ENCODE measurements at places on chromosomes 16 and 17. TPM values are rescaled to one million over a fixed set of nuclear protein-coding genes. Genes with fewer than 3 reads are reported as not detected.
A peak's percentile ranks its signal among the peaks of the same experiment; 100 is the strongest.

GRCh38 chr17:61642768-61643167 lies 51.7 kb upstream of the NACA2 start:
- H3K27me3 ChIP-seq: no peaks in the 10 kb centered on the region
- H3K4me3 ChIP-seq: no peak overlapping the region
- H3K4me1 ChIP-seq: no peaks in the 10 kb centered on the region
- DNase-seq: no peak
- H3K36me3 ChIP-seq: no peaks in the 10 kb centered on the region

SLC6A4 gene
- not detected for total RNA-seq

PARD6A gene
- total RNA-seq: 2.7 TPM

DNA sequence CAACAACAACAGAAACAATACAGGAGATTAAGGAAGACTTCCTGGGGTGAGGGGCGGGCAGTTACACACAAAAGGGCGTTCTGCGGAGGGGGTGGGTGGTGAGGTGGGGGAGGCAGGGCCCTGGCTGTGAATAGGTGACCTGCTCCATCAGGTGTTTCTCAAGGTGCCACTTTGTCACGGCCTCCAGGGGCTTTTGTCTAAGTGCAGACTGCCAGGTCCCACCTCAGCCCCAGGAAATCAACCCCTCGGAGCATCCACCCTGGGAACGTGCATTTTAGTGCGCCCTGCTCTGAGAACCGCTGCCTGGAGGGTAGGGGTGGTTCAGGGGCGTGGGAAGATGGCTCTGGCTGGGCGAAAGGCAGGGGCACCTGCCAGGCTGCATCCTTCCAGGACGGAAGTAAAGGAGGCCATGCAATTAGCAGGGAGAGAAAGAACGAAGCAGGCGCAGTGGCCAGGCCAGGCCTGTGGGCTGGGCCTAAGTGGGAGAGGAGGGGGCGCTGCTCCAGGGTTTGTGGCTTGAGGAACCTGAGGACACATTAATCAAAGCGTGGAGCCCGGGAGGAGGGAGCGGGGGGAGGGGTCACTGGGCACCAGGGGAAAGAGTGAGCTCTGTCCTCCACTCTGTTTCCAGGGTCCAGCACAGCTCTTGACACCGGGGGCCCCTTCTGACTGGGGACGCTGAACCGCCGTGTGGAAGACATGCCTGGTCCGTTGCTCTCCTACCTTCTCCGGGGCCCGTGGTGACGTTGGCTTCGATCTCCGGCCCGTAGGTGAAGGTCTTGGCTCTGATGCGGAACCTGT lies 49.4 kb upstream of the CDC42EP4 start:
- peaks cover 52% of the 10 kb centered on the region for H3K4me1 ChIP-seq
- peak; percentile 88 for DNase-seq
- H3K36me3 ChIP-seq: no peaks in the 10 kb centered on the region
- peak overlapping the region; percentile 90 for H3K27ac ChIP-seq
- H3K4me3 ChIP-seq: peak overlapping the region; percentile 22
- H3K27me3 ChIP-seq: no peaks in the 10 kb centered on the region

CES1 gene
- total RNA-seq: 0.34 TPM

- no peak overlapping the region for H3K4me3 ChIP-seq
- H3K36me3 ChIP-seq: no peaks in the 10 kb centered on the region
- no peaks in the 10 kb centered on the region for H3K4me1 ChIP-seq
- no peak for DNase-seq
- H3K27ac ChIP-seq: no peak overlapping the region
- no peaks in the 10 kb centered on the region for H3K27me3 ChIP-seq
Measured at GRCh38 chr17:2737693-2738092, 11.8 kb downstream of the CCDC92B start.

DNA sequence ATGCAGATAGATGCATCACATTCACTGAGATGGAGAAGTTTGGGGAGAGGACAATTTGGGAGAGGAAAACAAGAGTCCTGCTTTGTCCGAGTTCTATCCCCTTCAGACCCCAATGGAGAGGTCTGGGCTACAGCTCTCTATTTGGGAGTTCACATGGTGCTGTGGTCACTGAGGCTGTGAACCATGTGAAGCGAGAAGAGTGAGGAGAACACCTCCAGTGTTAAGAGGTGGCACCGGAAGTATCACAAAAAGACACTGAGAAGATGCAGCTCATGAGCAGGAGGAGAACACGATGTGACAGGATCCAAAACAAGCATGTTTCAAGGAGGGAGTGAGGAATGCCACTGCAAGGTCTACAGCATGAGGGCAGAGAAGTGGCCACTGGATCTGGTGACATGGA lies 39.7 kb downstream of the PIK3R5 start:
- H3K27me3 ChIP-seq: no peaks in the 10 kb centered on the region
- no peak overlapping the region for H3K4me3 ChIP-seq
- H3K4me1 ChIP-seq: no peaks in the 10 kb centered on the region
- no peaks in the 10 kb centered on the region for H3K36me3 ChIP-seq
- no peak overlapping the region for H3K27ac ChIP-seq
- DNase-seq: no peak

GRCh38 chr17:17729620-17730249 lies 48.5 kb downstream of the RAI1 start:
- H3K4me1 ChIP-seq: peaks cover 12% of the 10 kb centered on the region
- no peaks in the 10 kb centered on the region for H3K36me3 ChIP-seq
- peak; percentile 59 for DNase-seq
- H3K27ac ChIP-seq: no peak overlapping the region
- H3K27me3 ChIP-seq: peaks cover 36% of the 10 kb centered on the region

DNA sequence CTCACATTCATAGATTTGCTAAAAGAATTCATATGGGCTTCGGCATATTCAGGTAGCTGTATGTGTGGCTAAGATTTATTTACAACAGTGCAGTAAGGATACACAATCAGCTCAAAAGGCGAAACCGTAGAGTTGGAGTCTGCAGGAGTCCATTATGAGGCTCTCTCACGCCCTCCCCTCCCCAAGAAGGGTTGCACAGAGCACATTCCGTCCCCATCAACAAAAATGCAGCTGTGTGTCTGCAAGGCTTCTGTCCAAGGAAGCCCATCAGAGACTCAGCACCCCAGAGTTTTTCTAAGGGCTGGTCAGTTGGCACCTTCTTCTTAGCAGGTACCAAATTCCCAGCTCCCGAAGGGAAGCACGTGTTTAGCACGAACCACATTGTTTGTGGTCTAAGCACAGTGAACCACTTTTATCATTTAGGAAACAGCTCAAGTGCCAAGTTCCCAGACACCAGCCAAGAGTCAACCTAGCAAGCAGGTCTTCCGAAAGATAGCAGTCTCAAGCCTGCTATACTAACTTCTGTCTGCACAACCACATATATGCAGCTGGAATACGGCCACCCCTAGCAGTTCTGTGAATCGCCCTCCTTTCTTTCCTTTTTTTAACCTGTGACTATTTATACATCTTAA lies 28.5 kb upstream of the MEAK7 start:
- H3K27ac ChIP-seq: peak overlapping the region; percentile 81
- H3K4me1 ChIP-seq: peaks cover 59% of the 10 kb centered on the region
- H3K36me3 ChIP-seq: no peaks in the 10 kb centered on the region

GRCh38 chr16:66296591-66296990 lies 69.9 kb upstream of the CDH5 start:
- no peak overlapping the region for H3K4me3 ChIP-seq
- H3K4me1 ChIP-seq: peaks cover 5% of the 10 kb centered on the region
- H3K27me3 ChIP-seq: no peaks in the 10 kb centered on the region
- DNase-seq: no peak
- no peak overlapping the region for H3K27ac ChIP-seq
- no peaks in the 10 kb centered on the region for H3K36me3 ChIP-seq

DNA sequence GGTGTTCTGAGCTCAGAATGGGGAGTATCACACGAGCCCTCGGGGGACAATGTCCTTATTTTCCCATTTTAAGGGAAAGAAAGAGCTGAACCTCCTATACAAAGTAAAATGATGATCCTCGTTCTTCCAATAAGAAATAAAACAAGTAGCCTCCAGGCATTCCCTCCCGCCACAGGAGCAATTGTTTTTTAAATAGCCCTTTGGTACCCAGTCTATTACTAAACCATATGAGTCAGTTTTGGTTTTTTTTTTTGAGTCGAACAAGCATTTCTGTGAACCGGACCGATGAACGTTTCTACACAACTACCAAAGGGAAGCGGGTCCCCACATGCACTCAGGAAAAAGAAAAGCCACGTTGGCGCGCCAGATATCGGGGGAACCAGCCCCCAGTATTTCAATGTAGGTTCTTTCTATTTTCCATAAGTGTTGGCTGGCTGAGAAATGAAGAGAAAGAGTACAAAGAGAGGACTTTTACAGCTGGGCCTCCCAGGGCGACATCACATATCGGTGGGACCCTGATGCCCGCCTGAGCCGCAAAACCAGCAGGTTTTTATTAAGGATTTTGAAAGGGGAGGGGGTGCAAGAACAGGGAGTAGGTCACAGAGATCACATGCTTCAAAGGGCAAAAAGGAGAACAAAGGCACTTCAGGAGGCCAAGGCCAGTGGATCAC lies 3.8 kb upstream of the DCXR start:
- H3K4me3 ChIP-seq: no peak overlapping the region
- DNase-seq: no peak
- peaks cover 5% of the 10 kb centered on the region for H3K4me1 ChIP-seq
- no peak overlapping the region for H3K27ac ChIP-seq
- H3K36me3 ChIP-seq: no peaks in the 10 kb centered on the region
- no peaks in the 10 kb centered on the region for H3K27me3 ChIP-seq

ADAT1 gene
- 76.6 TPM for total RNA-seq

SLFN14 gene
- not detected for total RNA-seq

- H3K4me3 ChIP-seq: no peak overlapping the region
- DNase-seq: no peak
- H3K4me1 ChIP-seq: peaks cover 3% of the 10 kb centered on the region
- no peak overlapping the region for H3K27ac ChIP-seq
- H3K27me3 ChIP-seq: no peaks in the 10 kb centered on the region
Measured at GRCh38 chr16:57609541-57610401, 18.7 kb upstream of the ADGRG1 start.

DNA sequence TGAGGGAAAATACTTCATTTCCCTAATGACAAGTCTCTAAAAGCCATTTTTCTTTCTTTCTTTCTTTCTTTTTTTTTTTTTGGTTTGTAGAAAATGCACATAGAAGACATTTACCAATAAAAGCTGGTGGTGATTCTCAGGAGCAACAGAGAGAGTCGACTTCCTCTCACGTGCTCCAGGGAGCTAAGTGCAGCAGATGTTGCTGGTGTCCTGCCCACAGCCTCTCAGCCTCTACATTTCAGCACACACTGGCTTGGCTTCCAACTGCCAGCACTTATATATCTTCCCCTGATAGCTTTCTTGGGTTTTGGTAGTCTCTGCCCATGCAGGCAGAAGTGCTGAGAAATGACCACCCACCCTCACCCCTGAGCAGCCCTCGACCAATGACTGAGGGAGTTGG lies 58.4 kb upstream of the MARCHF10 start:
- H3K36me3 ChIP-seq: no peaks in the 10 kb centered on the region
- H3K27ac ChIP-seq: no peak overlapping the region
- no peaks in the 10 kb centered on the region for H3K27me3 ChIP-seq
- peaks cover 16% of the 10 kb centered on the region for H3K4me1 ChIP-seq
- no peak overlapping the region for H3K4me3 ChIP-seq
- DNase-seq: no peak

EVPLL gene
- not detected for total RNA-seq

GRCh38 chr17:17900615-17901520 lies 64.1 kb upstream of the SREBF1 start:
- H3K4me1 ChIP-seq: no peaks in the 10 kb centered on the region
- no peaks in the 10 kb centered on the region for H3K36me3 ChIP-seq
- H3K4me3 ChIP-seq: no peak overlapping the region
- H3K27ac ChIP-seq: no peak overlapping the region

KRT28 gene
- total RNA-seq: not detected

DNA sequence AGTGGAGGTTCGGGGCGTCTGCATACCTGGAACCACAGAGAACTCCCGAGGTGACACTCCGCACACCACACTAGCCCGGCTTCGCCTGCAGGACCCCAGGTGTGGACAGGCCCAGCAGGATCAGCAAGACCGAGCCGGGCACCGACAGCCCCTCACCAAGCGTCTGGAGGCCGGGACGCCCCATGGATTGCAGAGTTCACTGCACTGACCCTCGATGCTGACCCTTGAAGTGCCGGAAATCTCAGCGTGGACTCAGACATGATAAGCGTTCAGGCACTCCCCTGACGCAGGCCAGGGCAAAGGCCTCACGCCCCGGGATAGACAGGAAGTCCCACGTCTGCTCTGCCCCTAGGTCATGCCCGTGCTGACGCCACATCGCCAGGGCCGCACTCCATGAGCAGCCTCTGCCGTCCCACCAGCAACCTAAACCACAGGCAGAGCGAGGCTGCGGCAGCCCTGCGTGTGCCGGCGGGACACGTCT lies 26.0 kb downstream of the ACSF3 start:
- no peak for DNase-seq
- H3K4me3 ChIP-seq: no peak overlapping the region
- H3K4me1 ChIP-seq: no peaks in the 10 kb centered on the region
- no peaks in the 10 kb centered on the region for H3K27me3 ChIP-seq
- H3K36me3 ChIP-seq: no peaks in the 10 kb centered on the region

- H3K4me1 ChIP-seq: peaks cover 5% of the 10 kb centered on the region
- no peak for DNase-seq
- no peak overlapping the region for H3K4me3 ChIP-seq
Measured at GRCh38 chr17:79654960-79655382, 44.1 kb upstream of the RBFOX3 start.

Data from neural progenitor cell (in vitro differentiated cells).